ENCODE measurements at places on chromosomes 3 and 15.

GRCh38 chr3:46065294-46065705 is 38.0 kb upstream of the XCR1 start:
- DNase-seq = no peak

GRCh38 chr3:12944849-12945248 is 103.5 kb upstream of the RPL32 start:
- DNase-seq = no peak

- DNase-seq = no peak
Measured at GRCh38 chr15:62782896-62783295, 259.7 kb upstream of the TPM1 start.

GRCh38 chr3:126057501-126057819 is 26.5 kb downstream of the SLC41A3 start:
- no peak for DNase-seq

- no peak for DNase-seq
Measured at GRCh38 chr3:126847061-126847460, 135.9 kb upstream of the PLXNA1 start.

DNA sequence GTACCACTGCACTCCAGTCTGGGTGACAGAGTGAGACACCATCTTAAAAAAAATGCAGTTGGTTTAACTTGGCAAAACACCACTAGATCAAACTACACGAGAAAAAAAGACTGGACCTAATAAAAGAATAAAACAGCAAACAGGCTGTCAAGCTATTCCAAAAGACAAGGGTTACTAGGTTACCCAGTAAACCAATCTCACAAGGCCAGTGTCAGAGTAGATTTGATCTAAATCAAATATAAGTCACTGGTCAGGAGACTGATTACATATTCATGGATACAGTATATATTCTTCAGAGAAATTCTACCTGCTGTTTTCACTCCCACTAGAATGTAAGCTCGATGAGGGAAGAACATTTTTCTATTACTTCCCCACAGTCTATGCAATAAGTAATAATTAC is 2.5 kb upstream of the GANC start:
- no peak for DNase-seq

DNA sequence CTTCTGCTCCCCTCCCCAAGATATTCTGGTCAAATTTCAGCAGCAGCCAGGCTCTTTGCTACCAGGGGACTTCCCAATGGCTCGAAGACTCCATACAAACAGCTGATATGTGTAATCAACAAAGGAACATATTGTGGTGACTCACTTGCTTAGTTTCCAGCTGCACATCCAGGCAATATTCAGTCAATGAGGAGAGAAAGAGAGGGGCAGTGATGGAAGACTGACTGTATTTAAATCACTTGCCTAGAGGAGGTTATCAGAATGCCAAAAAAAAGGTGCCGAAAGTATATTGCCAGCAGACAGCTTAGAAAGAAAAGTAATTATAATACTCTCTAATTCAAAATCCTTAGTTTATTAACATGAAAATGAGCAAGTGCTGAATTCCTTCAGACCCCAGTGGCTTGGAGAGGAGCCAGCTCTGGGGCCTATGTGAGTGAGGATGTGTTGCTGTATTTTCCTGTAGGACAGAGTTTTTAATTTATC is 236.5 kb downstream of the LRTM1 start:
- no peak for DNase-seq

GRCh38 chr15:34470091-34470490 is 32.5 kb upstream of the GOLGA8A start:
- DNase-seq = no peak

- DNase-seq = no peak
Measured at GRCh38 chr15:92930776-92931175, 30.7 kb downstream of the CHD2 start.

GRCh38 chr3:41267975-41268640 is 68.8 kb downstream of the CTNNB1 start:
- no peak for DNase-seq

GRCh38 chr3:137035631-137036030 is 77.8 kb downstream of the IL20RB start:
- no peak for DNase-seq

DNA sequence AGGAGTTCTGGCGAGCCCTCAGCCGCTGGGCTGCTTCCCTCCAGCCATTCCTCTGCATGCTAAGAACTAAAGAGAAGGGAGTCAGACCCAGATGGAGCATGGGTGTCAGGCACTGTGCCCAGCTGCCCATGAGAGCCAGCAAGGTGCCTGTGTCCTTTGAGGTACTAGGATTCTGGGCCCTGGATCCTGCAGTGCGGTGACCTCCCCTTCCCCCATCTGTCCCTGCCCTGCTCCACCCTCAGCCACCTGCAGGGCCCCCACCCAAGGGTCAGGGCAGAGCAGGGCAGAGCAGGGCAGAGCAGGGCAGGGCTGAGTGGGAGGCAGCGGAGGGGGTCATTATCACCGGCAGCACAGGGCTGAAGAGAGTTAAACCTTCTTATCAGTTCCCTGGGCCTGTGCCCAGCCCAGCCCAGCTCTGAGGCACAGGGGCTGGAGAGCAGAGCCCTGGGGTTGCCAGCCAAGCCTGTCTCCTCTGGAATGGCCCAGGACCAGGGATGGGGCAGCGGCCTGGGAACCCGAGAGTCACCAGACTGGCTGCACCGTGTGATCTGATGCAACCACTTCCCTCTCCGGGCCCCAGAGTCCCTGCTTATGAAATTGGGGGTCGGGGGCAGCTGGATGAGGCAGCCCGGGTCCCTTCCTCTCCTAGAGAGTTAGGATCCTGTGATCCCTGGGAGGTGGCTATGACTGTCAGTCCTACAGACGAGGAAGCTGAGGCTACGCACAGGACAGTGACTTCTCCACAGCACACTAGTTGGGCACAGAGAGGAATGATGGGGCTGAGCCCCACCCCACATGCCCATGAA is 17.3 kb downstream of the ZDHHC19 start:
- DNase-seq = no peak

GRCh38 chr3:64022451-64023186 is 675 bp downstream of the PSMD6 start:
- peak; percentile 25 for DNase-seq

DNA sequence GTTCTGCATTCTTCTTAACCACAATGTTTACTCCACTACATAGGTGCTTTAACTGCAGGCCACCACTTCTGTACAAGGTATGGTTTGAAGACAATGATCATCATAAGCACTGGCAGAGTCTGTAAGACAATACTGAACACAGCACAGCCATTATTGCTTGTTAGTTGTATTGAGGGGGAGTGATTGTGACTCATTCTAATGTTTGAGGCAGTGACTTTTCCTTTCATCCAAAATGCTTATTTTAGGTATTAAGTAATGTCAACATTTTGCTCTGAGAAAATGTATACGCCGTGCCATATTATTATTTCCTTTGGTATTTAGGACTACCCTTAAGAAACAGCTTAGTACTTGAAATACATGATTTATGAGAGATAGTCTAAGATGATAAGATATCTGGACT is 618.2 kb upstream of the ZNF717 start:
- no peak for DNase-seq

DNA sequence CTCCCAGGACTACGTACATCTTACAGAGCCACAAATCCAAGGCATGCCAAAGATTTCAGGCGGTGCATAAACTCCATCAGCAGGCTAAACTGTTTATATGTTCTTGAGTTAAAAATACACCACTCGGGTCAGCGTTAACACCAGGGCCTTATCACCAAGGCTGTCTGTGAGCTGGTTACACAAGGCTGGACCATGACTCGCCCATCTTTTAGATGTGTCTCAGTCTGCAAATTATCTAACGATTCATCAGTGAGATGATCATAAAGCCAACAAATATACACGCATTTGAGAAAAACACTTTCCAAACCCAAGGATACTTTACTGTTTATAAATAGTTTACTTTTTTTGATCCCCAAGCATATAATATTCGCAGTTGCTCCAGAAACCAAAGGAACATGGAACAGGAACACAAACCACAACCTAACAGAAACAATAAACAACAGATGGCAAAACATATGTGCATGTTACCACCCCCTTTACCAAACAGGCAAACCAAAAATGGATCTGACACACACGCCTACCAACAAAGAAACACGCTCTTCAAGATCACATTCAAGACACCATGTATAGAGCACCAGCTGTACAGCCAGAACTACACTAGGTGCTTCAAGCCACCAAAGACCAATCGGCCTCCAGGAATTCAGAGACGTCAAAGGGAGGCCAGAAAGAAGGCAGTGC is 15.4 kb downstream of the LRIG1 start:
- DNase-seq = peak; percentile 88

DNA sequence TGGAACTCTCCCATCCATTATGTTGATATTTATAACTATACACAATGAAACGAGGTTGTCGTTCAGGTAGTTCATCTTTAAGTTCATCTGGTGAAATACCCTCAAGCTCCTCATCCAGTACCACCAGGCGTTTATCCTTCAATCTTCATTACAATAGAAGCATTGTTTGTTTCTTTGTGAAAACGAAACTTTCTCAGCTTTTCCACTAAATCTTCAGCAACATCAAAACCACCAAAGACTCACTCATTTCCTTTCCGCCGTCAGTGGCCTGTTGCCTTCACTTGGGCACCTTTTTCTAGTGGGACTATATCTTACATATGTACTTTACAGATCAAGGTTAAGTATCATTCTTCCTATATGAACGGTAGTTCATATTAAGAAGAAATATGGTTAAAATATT is 44.1 kb upstream of the TFG start:
- DNase-seq = no peak

- DNase-seq = no peak
Measured at GRCh38 chr3:58051196-58051595, 43.0 kb downstream of the FLNB start.

DNA sequence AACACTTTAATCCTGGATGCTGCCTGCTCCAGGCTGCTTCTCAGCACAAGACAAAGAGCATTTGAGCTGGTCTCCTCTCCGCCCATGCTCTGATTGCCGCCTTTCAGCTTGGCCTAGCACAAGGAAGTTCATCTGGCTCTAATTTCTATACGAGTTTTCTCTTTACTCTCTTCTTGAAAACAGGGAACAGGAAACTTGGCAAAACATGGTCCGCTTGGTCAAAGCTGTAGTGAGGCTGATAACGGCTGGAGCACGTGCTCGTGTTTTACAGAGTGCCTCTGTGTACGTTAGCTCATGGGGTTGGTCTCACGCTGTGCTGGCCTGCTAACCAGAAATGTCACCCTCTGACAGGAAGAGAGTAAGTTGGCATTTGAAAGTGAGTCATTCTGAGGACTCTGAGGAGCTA is 19.2 kb downstream of the RARRES1 start:
- DNase-seq = peak; percentile 36

DNA sequence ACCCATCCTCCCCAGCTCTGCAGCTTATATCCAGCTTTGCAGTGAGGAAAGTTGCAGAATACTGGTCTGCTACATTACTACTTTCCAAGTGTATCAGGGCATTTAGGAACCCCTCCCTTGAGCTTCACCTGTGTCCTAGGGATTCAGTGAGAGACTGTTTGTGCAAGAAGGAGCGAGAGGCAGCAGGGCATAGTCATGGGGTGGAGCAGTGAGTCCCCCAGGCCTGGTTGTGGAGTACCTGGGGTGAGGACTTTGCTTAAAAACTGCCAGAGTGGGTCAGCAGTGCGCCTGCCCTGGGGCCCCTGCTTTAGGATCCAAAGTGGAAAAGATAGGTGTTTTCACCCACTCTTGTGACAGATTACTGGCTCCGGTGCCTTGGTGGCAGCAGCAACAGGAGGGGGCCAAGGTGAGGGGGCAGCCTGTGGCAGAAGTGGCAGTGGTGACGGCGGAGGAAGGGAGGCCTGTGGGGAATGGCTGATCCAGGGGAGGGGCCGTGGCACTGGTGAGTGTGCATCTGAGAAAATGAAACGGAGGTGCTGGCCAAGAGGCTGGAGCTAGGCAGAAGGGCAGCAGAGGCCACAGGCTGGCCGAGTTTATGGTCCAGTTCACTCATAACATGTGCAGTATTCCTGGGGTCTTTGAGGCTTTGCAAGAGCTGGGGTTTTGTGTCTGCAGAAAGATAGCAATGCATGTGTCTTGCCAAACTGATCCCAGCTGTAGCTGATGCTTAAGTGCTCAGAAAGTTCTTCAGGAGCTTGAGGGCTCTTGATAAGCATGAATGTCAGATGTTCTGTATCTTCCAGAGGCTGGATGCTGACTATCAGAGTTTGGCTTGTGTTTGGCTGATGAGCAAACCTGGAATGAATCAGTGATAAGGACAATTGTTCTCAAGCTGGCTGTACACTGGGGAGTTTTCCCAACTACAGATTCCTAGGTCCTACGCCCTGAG is 43.4 kb downstream of the GOLGA6A start:
- DNase-seq = no peak

GRCh38 chr3:52288674-52289073 is 1.0 kb downstream of the GLYCTK start:
- DNase-seq = no peak

DNA sequence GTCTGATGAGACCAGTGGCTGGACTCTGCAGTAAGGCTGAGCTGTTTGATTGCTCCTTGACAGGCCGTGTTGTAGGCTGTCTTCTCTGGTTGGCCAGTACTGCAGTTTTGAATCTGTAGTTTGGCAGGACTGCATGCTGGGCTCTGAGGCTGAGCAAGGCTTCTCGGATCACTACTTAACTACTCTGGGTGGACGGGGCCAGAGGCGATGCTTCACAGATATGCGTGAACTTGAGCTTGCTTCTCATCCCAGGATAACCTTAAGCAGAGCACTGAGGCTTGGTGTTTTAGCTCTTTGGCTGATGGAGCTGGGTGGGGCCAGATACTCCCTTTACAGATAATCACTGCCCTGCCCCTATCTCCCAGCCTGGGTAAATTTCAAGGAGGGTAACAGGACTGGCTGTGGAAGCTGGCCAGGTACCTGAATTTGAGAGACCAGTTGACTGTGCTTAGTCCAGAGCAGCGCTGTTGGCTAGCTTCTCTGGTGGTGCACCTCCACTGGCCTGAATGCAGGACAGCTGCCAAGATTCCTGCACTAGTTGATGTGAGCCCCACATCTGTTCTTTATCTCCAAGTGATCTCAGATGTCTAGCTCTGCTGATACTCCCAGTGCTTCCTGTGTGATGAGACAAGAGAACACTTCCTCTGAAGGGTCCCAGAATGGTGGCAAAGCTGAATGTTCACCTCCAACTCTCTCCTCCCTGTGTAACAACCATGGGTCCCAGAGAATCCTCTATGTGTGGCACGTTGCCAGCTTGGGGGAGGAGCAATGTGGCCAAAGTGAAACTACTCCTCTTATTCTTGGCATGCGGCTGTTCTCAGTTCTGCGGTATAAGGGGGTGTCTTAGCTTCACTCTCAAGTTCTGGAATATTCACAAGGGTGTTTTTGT is 37.9 kb downstream of the RPL39L start:
- DNase-seq = no peak
